ENCODE measurements at places on chromosomes 6 and 20.

DNA sequence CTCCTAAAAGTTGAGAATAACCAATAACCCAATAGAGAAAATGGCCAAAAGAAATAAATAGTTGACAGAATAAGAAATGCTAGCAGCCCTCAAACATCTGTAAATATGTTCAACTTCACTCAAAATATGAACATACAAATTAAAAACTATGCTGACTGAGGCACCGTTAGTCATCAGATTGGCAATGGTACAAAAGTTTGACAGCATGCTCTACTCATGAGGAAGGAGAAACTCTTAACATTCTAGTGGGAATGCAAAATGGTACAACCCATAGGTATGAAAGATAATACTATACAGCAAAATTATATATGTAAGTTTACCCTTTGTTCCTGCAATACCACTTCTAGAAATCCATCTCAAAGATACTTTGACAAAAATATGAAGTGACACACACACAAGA lies 1.6 kb upstream of the ZSCAN12 start:
- peak; percentile 15 for DNase-seq

DNA sequence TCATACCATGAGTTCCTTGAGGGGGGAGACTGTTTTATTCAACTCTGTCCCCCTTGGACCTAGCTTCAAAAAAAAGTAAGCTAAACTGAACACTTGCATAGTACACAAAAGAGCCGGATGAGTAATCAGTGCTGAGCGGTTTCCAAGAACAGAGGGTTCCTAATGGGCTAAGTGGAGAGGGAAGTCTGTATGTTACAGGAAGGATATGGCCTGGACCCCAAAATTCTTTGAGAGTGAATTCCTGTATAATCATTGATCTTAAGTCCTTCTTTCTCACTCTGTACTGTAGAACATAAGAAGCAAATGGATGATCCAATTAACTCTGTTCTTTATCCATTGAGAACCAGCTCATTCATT lies 324.7 kb upstream of the CNR1 start:
- no peak for DNase-seq

DNA sequence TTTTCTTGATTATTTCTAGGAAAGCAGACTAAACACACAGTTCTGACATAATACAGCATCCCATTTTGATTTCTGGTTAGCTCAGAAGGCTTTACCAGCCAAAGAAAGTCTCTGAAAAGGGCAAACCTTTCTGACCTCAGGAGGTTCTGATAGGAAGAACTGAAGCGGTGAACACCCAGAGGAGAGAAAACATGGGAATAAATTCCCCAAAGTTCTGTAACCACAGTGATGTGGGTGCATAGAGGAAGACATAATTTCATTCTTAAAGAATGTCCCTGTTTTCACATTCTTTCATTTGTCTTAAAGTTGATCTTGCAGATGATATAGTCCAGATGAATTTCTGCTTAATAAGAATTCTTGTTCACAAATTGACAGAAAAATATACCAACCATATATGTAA lies 60.3 kb downstream of the RSPO3 start:
- DNase-seq, result peak; percentile 67

- no peak for DNase-seq
These were observed 22.9 kb downstream of the HTR1B start for GRCh38 chr6:77440206-77440976.

DNA sequence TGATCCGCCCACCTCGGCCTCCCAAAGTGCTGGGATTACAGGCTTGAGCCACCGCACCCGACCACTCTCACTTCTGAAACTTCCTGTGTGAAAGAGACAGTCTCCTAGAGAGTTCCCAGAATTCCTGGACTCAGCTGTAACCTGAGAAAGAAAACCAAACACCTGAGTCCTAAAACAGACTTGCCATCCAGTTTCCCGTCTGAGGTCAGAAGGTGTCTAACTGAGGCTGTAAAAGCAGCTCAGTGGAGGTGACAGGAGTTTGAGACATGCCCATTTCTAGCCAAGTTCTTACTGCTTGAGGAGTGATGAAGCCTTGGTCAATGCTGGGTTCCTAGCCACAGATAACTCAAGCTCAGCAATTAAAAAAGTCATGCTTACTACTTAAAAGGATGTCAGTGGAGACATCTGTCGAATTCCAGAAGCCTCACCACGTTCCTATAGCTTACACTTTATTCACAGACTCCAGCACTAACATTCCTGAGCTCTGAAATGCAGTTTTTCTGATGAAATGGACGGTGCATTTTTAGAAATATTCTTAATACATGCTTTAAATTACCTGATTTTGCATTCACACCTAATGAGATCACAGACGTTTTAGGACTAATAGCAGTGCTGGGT lies 6.1 kb downstream of the UQCC2 start:
- DNase-seq, result peak; percentile 88

DNA sequence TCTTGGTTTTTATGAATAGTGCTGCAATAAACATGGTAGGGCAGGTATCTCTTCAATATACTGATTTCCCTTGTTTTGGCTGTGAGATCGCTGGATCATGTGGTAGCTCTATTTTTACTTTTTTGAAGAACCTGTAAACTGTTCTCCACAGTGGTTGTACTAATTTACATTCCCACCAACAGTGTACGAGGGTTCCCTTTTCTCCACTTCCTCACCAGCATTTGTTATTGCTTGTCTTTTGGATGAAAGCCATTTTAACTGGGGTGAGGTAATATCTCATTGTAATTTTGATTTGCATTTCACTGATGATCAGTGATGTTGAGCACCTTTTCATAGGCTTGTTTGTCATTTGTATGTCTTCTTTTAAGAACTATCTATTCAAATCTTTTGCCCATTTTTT lies 8.0 kb upstream of the ARG1 start:
- no peak for DNase-seq

DNA sequence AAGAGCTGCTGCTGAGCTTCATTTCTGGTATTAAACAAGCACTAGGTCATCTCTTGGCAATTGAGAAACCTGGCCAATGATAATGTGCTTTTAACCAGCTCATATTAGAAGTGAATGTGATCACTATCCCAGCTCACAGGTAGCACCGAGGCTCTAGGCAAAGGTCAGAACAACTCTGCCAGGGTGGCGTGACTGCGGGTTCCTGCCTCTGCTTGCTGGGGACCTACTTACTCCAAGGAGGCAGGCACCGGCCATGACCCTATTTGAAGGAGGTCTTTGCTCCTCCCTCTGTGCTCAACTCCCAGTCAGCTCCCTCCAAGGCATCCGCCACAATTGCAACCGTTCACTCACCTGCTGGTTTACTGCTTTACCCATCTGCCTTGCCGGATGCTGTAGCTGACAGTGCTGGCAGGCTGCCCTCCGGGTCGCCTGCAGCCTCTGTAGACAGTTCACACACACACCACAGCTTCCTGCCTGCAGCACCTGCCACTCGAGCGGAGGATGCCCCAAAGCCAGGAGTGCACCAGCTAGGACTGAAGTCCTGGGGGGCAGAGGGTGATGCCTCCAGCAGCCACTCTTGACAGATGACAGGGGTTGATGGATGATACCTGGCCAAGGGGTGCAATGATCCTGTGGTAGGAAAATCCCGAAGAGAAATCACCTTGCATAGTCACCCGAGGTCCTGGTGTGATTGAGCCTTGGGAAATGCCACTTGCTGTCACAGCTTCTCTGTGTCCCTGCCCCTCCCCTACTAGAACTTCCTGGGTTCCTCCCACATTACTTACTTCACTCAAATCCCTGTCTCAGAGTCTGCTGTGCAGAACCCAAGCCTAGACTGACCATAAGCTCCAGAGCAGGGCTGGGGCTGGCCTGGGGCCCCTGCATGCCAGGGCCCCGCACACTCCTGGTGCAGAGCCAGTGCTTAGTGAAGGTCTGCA lies 8.8 kb upstream of the VSX1 start:
- no peak for DNase-seq

DNA sequence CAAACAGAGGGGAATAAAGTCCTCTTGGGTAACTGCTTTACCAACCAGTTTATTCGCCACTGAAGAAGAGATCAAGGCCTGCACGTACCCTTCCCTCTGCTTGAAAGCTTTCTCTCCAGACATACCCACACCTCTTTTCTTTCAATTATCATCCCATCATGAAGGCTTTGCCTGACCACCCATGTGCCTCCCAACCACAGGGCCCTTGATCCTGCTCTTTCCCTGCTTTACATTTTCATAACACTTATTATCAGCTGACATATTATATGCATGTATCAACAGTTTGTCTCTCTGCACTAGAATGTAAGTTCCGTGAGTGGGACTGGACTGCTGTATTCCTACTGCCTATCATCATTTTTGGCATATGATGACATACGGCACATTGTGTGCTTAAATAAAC lies 20.9 kb upstream of the RPN2 start:
- DNase-seq, result no peak

DNA sequence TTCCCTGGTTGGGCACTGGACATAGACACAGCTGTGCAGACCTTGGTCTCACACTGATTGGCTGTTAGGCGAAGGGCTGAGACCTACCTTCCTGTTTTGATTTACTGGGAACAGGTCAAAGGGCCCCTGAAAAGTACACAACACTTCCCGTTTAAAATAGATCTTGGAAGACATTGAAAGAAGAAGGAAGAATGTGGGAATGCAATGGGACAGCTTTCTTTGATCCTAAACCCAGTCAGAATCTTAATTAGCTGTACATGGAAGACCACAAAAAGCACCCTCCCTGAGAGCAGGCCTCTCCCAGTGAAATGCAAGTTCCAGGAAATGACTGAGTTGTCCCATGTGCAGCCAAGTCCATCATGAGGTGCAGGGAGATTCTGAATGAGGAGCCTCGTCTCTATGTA lies 83.6 kb upstream of the EXOC2 start:
- DNase-seq, result no peak

- DNase-seq, result no peak
These were observed 9.6 kb downstream of the IGF2R start for GRCh38 chr6:159978291-159979135.

Measured in fibroblast of skin of abdomen (primary cell).